ENCODE measurements at places on chromosomes 3 and 15.

DNA sequence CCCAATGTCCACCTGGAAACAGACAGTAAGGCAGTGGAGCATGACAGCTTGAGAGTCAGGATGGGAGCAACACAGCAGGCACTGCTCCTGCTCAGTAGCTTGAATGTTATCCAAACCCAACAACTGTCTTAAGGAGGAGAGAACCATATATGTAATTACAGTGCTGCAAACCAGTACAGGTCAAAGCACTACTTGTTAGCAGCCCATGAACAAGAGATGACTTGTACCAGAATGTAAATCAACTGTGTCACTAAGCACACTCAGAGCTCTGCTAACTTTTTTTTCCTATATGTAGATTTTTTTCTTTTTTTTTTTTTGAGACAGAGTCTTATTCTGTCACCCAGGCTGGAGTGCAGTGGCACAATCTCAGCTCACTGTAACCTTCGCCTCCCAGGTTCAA, 87.1 kb downstream of the ANO10 start:
- DNase-seq: no peak

DNA sequence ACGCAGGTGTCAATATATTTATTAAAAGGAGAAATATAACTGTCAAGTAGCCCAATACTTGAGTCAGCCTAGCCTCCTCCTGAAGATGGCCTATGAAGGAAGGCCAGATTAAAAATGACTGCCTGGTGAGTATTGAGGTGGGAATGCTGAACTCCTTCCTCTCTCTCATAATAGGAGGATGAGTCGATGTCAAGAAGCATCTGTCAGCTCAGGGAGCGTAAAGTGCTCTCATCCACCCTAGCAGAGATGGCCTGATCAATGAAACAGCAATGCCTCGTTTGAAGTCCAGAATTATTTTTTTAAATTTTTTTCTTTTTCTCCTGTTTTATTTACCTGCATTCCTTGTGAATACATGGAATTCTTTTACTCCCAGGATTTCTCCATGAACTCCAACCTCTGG, 58.3 kb downstream of the SCN10A start:
- DNase-seq: no peak

GRCh38 chr3:143769616-143770015, 78.7 kb downstream of the SLC9A9 start:
- DNase-seq: no peak

- DNase-seq: no peak
These were observed 92.7 kb downstream of the UACA start for GRCh38 chr15:70670680-70671079.

- DNase-seq: no peak
These were observed 47.7 kb downstream of the BDH1 start for GRCh38 chr3:197508051-197508451.

DNA sequence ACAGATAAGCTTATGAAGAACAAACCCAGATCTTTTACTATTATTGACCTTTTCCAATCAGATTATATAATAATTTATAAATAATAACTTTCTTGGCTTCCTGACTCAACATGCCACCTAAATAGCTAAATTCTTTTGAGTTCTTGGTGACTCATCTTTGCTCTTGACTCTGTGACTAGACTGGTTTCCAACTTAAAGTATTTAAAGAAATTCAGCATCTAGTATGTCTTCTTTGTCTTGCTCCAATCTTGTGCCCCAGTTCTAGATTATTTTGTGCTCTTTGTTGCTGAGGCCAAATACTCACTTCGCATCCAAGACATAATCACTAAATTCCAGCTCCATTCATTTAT, 483.2 kb upstream of the TBL1XR1 start:
- DNase-seq: no peak

- DNase-seq: no peak
These were observed 197.3 kb upstream of the IL12A start for GRCh38 chr3:159791336-159791735.

DNA sequence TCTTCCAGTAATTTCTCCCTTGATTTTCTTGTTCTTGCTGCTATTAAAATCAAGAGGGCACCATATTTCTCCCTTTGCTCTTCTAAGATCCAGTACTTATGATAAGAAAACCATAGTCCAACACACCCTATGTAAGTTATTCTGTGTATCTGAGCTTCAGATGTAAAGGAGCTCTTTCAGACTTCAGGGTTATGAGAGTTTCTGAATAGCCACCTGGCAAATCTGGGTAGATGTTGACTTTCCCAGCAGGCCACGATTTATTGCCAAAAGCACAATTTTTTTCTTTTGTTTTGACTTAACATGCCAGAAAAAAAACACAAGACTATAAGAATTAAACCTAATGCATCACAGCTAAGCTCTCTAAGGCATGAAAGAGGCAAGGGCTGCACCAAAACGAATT, 1045.0 kb downstream of the FHIT start:
- DNase-seq: no peak

DNA sequence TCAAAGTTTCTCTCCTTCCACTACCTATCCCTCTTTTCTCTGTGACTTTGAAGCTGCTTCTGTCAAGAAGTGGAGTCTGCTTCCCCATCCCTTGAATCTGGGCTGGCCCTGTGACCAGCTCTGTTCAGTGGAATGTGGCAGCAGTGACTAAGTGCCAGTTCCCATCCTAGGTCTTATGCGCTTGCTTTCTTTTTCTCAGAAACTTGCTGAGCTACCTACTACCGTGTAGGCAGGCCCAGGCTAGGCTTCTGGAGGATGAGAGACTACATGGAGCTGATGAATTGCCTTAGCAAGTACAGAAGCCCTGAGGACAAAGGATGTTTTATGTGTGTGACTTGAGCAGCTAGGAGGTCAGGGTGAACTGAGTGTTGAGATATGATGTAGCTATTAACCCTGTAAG, 123.2 kb downstream of the PDCD6IP start:
- no peak for DNase-seq

GRCh38 chr3:167151636-167152035, 228.5 kb downstream of the ZBBX start:
- DNase-seq: no peak

GRCh38 chr15:89452330-89452836, 44.0 kb downstream of the RHCG start:
- no peak for DNase-seq
